ENCODE measurements at places on chromosomes 4 and X. TPM values are rescaled to one million over a fixed set of nuclear protein-coding genes. Genes with fewer than 3 reads are reported as not detected.
A peak's percentile ranks its signal among the peaks of the same experiment; 100 is the strongest.

DNA sequence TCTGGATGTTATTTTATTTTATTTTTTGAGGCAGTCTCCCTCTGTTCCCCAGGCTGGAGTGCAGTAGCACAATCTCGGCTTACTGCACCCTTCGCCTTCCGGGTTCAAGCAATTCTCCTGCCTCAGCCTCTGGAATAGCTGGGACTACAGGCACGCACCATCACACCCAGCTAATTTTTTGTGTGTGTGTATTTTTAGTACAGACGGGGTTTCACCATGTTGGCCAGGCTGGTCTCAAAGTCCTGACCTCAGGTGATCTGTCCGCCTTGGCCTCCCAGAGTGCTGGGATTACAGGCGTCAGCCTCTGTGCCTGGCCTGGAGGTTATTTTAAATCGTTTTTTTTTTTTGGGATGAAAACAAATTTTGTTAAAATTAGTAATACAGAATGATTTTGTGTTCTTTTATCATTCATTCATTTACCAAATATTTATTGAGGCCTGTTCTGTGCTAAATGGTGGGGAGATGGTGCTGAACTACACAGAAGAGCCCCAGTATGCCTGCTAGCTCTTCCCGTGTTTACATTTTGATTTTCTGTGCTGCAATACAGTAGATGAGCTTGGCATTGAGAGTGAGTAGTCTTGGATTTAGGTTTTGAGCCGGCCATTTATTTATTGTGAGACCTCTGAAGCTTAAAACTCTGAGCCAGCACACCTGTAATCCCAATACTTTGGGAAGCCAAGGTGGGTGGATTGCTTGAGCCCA lies 22.7 kb downstream of the ADD1 start:
- no peak for DNase-seq

DNA sequence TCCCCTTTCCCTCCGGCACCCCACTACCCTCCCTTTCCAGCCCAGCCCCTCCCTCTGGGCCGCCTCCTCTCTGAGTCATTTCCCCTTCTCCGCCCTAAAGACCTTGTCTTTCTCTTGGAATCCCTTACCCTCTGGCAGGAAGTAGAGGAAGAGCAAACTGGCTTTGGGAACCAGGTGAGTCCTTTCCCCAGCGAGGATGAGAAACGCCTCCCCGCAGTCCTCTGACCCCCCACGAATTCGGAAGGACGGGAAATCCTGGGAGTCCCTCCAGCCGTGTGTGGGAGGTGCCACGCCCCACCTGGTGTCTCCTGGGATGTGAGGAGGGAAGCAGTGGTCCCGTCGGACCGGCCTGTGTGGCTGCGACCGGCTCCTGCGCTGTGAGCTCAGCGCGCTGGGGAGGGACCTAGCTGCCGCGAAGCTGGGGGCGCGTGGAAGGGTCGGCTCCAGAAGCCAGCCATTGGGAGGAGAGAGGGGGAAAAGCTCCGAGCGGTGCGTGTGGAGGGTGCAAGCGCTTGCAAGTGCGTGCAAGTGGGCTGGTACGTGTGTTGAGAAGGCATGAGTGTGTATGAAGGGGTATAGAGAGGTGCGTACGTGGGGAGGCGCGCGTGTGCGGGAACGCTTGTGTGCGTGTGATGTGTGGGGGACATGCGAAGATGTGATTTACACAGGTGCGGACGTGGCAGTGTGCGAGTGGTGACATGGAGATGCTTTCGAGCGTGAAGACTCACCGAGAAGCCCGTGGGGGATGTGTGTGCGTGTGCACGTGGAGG lies 46.3 kb downstream of the TEX13B start:
- no peak for DNase-seq

DNA sequence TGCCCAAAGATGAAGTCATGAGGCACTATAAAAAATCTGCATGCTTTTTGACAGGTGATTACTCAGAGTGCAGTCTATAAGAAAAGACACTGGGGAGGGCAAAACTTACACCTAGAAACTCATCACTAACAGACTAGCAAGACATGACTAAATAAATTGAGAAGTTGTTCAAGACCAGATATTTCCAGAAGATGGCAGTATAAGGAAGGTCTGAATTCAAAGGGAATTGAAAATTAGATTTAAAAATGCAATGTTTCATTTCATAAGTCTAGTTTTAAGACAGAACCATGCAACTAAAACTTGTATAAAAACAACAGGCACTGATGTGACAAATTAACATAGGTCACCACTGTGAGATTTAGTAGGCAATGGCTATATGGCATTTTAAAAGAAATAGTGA lies 232.5 kb upstream of the POF1B start:
- DNase-seq = no peak

DNA sequence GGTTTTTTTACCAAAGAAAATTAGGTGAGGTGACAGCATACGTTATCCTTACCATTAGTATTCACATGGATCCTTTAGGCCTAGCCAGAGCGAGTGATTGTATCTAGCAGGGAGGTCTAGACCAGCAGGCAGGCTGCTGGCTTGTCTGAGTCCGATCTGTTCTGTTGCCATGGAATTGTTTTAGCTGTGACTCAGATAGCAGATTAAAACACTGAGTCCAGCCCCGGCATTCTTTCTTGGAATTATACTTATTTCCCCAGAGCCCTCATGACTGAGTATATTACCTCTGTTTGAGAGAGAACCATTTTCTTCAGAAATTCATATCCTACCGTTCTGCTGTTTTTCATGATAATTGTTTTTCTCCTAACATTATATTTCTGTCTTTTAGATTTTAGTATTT lies 37.4 kb downstream of the OCRL start:
- DNase-seq = no peak

- no peak for DNase-seq
These were observed 542.7 kb downstream of the FAM133A start for GRCh38 chrX:94216738-94217137.

DNA sequence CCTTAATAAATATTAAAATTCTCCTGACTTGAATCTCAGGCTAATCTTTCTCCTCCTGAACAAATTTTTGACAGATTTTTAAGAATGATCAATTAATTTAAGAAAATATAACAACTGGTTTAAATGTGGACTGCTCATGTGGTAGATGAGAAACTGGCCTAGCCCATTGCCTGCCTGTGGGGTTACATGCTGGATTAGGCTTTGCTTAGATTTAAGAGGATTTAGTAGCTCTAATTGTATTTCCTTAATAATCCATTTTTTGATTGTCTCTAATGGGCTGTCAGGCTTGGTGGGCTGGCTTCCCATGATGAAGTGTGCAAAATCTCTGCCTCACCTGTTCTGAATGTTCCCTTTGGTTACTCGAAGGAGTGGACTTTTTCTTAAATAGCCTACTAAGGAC lies 27.8 kb upstream of the LIMCH1 start:
- no peak for DNase-seq

DNA sequence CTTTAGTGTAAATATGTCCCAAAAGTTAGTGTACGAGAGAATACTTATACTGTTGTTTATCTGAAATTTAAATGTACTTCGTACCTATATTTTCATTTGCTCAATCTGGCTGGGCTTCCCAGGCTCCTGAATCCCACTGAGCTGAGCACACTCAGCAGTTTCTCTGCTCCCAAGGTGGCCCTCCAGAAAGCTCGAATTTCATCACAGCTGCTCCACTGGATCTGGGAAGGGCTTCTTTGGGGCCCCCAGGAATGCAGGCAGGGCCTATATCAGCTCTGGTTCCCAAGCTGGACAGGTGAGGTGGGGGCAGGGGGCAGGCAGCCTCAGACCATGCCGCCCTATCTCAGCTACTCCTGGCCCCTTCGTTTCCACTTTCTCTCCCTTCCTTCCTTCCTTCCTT lies 1.5 kb upstream of the FATE1 start:
- peak; percentile 26 for DNase-seq

GRCh38 chr4:13988353-13989305 lies 361.1 kb upstream of the BOD1L1 start:
- DNase-seq = no peak

DNA sequence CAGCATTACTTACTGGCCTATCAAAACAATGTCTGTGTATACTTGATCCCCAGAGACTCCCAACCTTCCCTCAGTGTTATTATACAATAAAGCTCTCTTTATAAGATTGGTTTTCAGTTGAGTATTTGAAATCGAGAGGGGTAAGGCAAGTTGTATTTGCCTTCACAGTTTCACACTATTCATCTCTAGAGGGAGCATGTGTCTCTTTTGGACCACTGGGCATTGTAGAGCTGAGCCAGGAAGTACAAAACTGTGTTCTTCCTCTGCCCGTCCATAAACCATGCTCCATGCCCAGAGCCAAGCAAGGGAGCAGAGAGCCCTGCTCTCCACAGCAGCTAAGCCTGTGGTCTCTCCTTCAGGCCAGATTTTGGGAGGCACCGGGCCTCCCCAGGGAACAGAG lies 61.5 kb upstream of the HHIP start:
- DNase-seq = no peak

- no peak for DNase-seq
These were observed 746 bp downstream of the PPAT start for GRCh38 chr4:56434599-56435139.

- DNase-seq = no peak
These were observed 8.2 kb downstream of the GRPEL1 start for GRCh38 chr4:7059662-7060061.

DNA sequence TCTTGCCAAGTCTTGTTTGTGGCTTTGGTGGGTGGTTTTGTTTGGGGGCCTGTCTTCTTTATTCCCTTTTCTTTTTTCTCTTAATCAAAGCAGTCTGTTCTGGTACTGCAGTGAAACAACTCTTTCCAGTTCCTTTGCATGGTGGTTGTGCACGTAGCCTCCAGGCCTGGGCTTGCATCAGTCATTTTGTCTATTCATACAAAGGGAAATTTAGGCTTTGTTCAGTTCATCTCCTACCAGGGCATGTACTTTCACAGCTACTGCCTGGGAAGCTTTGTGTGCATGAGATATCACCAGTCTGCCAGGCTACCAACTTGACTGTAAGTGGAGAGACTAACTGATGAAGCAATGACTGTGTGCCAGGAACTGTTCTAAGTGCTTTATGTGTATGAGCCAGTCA lies 8.5 kb downstream of the TRIM2 start:
- DNase-seq = no peak

DNA sequence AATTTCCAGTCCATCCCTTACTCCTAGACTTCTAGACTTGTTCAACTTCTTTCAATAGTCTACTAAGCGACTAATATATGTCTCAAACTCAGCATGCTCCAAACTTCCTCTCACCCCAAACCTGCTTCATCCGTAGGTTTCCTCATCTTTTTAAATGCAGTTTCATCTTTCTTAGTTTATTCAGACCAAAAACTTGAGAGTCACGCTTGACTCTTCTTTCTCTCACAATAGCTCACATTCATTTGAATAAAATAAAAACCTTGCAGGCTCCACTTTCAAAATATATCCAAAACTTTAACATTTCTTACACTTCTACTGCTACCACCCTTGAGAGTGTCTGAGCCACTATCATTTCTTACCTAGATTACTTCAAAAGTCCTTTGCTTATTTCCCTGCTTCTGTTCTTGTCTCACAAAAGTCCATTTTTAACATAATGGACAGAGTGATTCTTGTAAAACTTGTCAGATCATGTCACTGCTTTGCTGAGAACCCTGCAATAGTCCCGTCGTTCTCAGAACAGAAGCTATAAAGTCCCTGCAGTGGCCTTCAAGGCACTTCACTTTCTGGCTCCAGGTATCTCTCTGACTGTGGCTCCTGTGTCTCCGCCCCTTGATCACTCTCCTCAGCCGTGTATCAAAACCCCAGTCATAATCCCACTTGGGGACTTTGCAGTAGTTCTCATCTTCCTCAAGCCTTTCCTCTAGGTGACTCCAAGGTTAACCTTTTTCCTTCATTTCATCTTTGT lies 167.6 kb downstream of the ARHGAP24 start:
- no peak for DNase-seq

- DNase-seq = no peak
These were observed 37.9 kb downstream of the ARHGEF6 start for GRCh38 chrX:136742721-136743379.

DNA sequence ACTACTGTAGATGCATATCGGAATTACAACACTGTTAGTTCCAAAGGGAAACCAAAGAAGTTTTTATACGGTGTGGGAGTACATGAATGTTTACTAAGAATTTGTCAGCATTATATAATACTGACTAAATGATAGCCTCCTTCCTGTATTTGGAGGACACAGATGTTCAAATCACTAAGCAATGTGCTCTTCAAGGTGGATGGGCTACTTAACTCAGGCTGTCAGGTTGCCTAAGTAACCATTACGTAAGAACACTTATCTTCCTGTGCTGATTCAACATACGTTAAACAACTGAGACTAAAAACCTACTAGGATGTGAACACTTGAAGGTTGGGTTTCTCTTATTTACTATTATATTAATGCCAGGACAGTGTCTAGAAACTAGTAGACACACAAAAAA lies 81.9 kb upstream of the HPGD start:
- no peak for DNase-seq

The GYPE gene
- total RNA-seq = 1.7 TPM

The NLGN3 gene
- total RNA-seq = 0.48 TPM

The SPATA18 gene
- 7.2 TPM for total RNA-seq
